ENCODE measurements at places on chromosomes 4 and X. TPM values are rescaled to one million over a fixed set of nuclear protein-coding genes. Genes with fewer than 3 reads are reported as not detected.
A peak's percentile ranks its signal among the peaks of the same experiment; 100 is the strongest.

DNA sequence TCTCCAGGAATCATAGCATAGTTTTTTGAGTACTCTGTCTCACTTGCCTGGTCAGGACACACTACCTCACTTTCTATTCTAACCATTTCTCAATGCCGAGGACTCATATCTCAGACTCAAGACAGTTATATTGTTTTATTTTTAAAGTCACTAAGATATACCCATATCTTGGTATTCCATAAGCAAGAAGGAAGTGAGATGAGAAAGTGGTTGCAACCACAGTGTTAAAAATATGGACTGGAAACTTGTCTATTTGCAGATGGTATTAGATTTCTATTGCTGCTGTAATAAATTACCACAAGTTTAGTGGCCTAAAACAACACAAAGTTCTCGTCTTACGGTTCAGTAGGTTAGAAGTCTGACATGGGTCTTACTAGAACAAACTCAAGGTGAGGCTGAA is 344.8 kb upstream of the MAGEB2 start:
- DNase-seq, result no peak

DNA sequence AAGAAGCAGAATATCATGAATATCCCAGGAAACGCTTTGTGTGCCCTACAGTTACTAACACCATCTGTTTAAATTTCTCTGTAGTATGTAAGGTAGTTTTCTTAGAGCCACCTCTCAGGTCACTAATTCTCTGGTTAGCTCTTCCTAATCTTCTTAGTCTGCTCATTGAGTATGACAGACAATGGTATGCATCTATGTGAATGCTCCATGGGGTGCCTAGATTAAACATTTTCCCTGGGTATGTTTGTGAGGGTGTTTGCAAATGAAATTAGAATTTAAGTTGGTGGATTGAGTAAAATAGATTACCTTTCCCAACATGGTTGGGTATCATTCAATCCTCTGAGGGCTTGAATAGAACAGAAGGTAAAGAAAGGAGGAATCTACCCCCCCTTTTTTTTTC is 233.0 kb downstream of the PCDH18 start:
- no peak for DNase-seq

DNA sequence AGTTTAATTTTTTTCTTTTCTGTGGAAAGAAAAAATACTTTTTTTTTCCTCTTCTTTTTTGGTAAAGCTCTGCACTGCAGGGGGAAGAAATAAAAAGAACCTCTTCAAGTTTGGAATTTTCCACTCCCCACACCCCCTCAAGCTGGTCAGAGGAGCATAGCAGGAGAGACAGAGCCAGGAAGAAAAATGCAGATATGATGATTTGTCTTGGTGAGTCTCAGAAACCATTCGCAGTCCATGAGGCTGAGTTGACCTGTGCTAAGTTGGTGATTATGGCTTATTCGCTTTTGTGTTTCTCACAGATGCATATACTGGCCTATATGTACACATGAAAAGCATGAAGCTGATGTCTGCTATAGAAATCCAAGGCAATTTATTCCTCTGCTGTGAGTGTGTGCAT is 205.9 kb downstream of the LDB2 start:
- DNase-seq, result no peak

DNA sequence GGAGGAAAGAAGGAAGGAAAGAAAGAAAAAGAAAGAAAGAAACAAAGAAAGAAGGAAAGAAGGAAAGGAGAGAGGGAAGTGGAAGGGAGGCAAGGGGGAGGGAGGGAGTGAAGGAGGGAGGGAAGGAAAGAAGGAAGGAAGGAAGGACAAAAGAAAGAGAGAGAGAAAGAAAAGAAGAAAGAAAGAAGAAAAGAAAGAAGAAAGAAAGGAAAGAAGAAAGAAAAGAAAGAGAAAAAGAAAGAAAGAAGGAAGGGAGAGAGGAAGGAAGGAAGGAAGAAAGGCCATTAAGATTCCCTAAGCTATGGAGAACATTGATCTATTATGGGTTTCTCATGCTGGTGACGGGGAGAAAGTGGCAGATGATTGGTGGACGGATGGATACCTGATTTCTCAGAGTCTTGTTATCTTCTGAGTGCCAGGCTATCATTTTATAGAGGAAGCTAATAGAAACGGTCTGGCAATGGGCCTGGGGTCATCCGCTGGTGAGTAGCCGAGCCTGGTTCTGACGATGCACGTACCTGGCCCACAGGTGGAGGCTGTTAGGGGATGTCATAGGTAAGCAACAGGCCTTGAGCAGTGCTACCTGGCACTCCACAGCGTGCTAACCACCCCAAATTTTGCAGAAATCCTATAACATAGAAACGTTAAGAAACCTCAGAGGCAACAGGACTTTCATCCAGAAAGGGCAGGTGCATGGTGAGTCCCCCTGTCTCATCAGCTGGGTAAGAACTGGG is 142.9 kb downstream of the SHOX start:
- DNase-seq, result no peak

GRCh38 chr4:187477224-187477623 is 518.3 kb upstream of the ZFP42 start:
- DNase-seq, result no peak

- DNase-seq, result no peak
Observed at GRCh38 chr4:184641022-184641421, 8.2 kb downstream of the CASP3 start.

DNA sequence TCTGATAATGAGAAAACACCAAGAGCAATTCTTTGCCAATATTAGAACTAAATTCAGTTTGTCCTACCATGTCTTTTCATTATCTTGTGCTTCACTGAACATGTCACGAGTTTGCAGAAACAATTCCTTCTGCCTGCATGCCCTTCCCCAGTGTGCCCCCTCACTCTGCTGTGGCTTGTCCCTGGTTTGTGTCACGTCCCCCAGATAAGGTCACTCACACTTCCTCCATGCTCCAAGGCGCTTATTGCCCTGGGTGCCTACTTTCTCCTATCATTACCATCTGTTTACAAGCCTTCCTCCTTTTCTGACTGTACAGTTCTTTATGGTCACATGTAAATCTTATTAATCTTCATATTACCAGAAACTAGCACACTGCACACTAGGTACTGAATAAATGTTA is 394.1 kb downstream of the KCNIP4 start:
- DNase-seq, result peak; percentile 11

GRCh38 chr4:37995981-37996775 is 36.0 kb downstream of the PTTG2 start:
- no peak for DNase-seq

DNA sequence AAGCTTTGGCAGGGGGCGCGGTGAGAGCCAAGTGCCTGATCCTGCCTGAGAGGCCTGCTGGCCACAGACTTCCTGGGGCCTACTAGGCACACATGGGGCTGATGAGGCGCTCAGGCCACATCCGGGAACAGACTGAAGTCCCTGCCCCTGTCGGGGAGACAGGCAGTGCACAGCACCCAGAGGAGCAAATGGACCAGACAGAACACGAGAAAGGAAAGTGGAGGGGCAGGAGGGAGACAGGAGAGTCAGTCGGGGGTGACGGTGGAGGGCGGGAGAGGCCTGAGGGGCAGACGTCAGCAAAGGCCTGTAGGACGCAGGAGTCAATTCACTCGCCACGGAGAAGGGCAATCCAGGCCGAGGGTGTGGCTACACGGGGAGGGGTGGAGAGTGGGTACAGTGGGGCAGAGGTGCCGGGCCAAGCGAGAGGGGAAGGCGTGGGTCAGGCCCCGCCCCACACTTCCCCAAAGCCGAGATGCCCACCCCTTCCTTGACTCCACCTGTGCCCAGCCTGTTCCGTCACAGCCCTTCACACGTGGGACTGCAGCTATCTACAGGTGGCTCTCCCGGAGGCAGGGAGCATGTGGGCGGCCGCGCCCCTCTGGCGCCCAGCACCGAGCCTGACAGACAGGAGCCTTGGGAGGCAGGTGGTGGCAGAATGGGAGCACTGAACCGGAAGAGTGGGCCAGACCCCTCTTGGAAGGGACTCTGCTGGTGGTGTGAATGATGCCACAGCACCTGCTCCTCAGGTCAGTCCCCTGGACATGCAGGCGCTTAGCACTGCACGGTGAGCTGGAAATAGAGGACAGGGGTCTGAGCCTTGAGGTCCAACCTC is 20.5 kb downstream of the NOP14 start:
- no peak for DNase-seq

DNA sequence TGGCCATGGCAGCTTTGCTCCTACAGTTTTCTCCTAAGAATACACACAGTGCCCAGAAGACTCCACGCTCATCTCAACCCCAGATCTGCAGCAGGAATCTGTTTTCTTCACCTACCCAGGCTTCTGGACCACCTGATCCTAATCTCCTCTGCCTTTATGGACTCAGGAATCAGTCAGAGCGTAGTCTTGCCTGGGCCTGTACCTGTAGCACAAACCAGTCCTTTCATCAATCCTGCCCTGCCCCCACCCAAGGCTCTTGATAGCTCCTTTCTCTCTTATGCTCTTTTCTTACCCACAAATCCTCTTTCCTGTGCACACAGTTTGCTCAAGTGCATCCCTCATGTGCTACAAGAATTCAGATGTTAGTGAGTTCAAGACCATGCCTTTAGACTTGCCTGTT is 89.7 kb downstream of the ZNF718 start:
- DNase-seq, result no peak

GRCh38 chr4:31059753-31060522 is 339.8 kb downstream of the PCDH7 start:
- DNase-seq, result no peak

GRCh38 chr4:43564591-43564990 is 672.1 kb downstream of the GRXCR1 start:
- DNase-seq, result no peak

DNA sequence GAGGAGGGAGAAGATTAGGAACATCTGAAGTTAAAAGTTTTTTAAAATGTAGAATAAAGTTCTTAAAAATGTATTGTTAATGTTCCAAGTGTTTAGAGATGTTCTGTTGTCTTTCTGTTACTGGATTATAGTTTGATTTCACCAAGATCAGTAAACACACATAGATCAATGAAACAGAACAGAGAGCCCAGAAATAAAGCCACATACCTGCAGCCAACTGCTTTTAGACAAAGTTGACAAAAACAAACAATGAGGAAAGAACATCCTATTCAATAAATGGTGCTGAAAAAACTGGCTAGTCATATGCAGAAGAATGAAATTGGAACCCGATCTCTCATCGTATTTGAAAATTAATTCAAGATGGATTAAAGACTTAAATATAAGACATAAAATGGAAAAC is 966.3 kb upstream of the POU3F4 start:
- DNase-seq, result no peak

DNA sequence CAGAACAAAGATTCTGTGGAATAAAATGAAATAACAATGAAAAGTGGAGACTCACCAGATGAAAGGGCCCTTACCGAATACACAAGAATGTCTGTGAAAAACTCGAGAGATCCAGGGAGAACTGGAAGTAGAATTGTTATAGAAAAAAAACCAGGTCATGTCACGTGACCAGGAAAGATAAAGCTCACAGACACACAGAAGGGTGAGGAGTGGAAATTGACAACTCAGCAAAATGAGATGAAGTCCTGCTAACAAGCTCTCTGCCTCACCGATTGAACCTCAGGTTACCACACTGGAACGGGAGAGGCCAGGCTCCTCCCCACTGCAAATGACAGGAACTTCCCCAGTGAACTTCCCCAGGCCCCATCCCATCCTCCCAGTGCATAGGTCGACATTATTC is 1618.0 kb upstream of the PCDH10 start:
- DNase-seq, result no peak

GRCh38 chr4:82284475-82284857 is 89.3 kb downstream of the HNRNPD start:
- DNase-seq, result no peak

DNA sequence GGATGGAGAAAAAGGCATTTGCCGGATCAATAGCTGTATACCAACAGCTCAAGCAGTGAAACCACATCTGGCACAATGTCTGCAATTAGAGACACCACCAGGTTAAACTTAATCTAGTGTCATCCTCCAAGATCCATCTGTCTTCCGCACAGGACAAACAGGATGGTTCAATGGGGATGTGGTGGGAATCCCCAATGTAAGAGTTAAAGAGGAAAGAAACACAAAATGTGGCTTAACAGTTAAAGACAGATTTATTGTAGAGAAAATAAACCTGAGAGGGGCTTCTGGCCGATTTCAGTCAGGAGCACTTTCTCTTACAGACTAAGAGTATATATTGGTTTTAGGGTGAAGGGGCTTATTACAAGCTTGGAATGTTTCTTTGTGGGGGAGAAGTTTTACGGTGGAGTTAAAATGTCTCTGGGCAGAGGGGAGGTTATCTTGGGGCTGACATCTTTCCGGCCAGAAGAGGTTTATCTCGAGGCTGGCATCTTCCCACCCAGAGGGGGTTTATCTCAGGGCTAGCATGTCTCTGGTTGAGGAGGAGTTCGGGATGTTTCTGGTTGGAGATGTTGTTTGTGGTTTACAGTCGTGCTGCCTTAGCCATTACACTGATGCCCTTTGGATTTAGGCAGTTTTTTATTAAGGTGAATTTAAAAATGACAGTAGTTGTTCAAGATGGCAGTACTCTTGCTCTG is 61.7 kb downstream of the KANTR start:
- DNase-seq, result no peak

DNA sequence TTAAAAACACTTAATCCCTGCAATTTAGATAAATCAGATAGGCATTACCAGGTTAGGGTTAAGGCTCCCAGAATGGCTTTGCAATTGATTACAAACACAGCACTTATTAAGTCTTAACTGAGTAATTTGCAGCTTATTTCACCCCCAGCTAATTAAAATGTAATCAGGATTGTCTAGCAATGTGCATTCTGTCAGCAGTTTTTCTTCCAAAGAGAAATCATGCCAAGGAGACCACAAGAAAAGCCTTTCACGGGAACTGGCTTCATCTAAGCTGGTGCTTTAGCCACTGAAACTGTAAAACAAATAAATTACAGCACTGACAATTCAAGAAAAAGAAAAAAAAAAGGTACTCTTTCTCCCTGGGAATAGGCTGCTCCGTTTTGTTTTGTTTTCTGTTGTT is 2.1 kb downstream of the ANOS1 start:
- no peak for DNase-seq

- DNase-seq, result no peak
Observed at GRCh38 chrX:107470198-107470597, 20.7 kb downstream of the FRMPD3 start.

GRCh38 chr4:7075962-7076695 is 8.3 kb upstream of the GRPEL1 start:
- no peak for DNase-seq

- no peak for DNase-seq
Observed at GRCh38 chr4:99054428-99054994, 34.1 kb downstream of the ADH5 start.

The NLRP2B gene
- not detected for total RNA-seq

The EMCN gene
- total RNA-seq, result 1.3 TPM

The NDP gene
- not detected for total RNA-seq

The TMEM33 gene
- total RNA-seq, result 36.4 TPM

The L1CAM gene
- under 0.01 TPM for total RNA-seq

The SHISA3 gene
- total RNA-seq, result not detected

The TMEM131L gene
- total RNA-seq, result 19.7 TPM

The ZNF518B gene
- 21.8 TPM for total RNA-seq

The RHOH gene
- total RNA-seq, result 96.4 TPM

Measured in hematopoietic multipotent progenitor cell (in vitro differentiated cells).